ENCODE measurements at places on chromosomes 1 and 21.

DNA sequence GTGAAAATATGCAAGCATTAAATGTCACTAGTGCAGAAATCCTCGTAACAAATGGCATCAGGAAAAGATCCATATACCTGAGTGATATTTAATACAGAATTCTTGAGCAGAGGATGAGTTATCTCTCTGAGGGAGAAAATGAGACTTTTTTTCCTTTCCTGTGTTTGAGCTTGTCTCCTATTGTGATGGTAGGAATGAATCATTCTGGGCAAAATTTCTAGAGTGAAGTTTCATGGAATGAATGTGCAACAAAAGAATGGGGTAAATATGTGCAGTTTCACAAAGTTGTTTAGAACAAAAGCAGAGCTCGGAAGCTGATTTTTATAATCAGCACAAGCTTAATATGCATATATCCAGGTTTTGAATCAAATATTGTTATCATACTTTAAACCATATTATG, 4.6 kb downstream of the CTPS1 start:
- no peak for DNase-seq

- no peak for DNase-seq
Measured at GRCh38 chr1:165287329-165287728, 69.2 kb downstream of the LMX1A start.

DNA sequence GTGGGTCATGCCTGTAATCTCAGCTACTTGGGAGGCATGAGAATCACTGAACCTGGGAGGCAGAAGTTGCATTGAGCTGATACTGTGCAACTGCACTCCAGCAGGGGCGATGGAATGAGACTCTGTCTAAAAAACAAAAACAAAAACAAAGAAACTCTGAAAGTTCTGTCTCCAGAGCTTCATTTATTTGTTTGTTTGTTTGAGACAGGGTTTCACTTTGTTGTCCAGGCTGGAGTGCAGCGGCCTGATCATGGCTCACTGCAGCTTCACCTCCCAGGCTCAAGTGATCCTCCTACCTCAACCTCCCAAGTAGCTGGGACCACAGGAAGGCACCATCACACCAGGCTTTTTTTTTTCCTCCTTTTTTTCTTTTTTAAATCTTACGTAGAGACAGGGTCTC, 191.8 kb upstream of the TNR start:
- no peak for DNase-seq

- DNase-seq: no peak
Measured at GRCh38 chr1:30014031-30014430, 709.4 kb downstream of the MATN1 start.

GRCh38 chr1:50974618-50974935, 4.5 kb downstream of the CDKN2C start:
- DNase-seq: no peak

GRCh38 chr21:21605521-21605920, 607.3 kb downstream of the NCAM2 start:
- DNase-seq: no peak

GRCh38 chr1:24566236-24566867, 10.5 kb downstream of the NCMAP start:
- no peak for DNase-seq

DNA sequence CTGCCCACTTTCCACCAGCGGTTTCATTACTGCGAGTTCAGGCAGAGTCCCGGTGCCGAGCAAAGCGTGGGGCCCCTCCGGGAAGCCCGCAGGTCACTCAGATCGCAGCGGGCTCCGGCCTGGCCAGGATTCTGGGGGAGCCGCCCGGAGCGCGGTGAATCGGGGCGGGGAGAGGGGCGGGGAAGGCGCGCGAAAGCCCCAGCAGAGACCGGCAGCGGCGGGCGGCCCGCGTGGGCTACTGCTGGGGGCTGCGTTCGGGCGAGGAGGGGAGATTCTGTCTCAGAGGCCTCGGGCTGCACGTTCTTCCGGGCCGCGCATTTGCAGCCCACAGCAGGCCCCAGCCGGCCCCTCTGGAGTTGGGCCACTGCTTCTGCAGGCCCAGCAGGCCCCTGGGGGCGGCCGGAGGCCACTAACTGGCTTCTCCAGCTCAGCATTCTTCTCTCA, 64.7 kb downstream of the SCCPDH start:
- no peak for DNase-seq

- DNase-seq: no peak
Measured at GRCh38 chr1:119007339-119007669, 19.2 kb upstream of the TBX15 start.

GRCh38 chr1:165891111-165891860, 63.9 kb downstream of the UCK2 start:
- no peak for DNase-seq

- no peak for DNase-seq
Measured at GRCh38 chr1:240295811-240296210, 204.1 kb downstream of the FMN2 start.

DNA sequence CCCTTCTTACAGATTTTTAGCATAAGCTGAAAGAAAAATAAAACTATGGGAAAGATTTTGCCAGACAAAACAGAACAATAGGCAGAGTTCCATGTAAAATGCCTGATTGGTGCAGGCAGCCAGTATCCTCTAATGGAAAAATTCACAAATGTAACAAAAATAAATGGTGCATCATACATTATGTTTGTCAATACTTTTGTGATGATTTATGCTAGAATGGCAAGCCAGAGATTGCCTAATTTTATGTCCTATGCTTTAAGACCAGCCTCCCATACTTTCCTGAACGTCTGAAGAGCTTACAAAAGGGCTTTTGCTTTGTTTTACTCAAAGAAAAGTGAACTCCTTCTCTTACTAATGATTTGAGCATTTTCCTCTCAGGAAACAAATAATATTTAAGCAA, 81.5 kb upstream of the KCNJ15 start:
- no peak for DNase-seq

DNA sequence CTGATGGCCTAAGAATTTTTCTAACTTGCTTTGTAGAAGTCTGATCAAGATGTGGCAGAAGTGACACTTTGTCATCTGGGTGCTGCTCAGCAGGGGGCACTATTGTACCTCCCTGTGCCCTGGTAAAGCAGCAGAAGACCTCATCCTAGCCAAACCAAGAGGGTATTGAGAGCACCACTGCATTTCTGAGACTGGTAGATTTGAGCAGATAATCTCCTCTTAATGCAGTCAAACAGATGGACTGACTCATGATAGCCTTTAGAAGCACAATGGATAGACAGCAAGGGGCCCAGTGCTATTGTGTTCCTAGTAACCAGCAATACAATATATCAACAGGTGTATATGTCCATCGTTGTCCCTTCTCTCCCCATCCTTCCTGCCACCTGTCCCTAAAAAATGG, 5.7 kb downstream of the TPM3 start:
- DNase-seq: peak; percentile 67

DNA sequence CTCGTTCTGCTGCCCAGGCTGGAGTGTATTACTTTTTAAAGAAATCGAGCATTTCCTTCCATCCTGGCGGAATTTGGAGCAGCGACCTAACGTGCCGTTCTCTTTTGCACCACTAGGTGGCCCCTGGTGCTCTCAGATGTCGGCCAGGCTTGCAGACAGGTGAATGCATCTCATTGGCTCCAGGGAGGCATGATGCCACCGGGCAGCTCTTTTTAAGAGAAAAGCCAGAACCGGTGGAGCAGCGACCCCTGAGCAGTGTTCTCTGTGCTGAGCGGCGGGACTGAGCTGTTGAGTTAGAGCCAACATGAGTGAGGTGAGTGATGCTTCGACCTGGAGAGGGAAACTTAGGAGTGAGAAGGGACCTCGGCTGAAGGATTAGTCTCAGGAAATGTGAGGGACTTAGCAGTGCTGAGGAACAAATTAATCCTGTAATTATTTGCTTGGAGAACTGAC, at the start of gene PCP4:
PCP4 (plus strand) TSS at position 241 of the 453 bp plus-strand sequence; CDS start at position 305, 64 bp downstream.
- peak; percentile 39 for DNase-seq

GRCh38 chr1:32806290-32806689, 10.9 kb downstream of the YARS1 start:
- no peak for DNase-seq

- DNase-seq: no peak
Measured at GRCh38 chr1:106621853-106622252, 434.6 kb upstream of the PRMT6 start.

DNA sequence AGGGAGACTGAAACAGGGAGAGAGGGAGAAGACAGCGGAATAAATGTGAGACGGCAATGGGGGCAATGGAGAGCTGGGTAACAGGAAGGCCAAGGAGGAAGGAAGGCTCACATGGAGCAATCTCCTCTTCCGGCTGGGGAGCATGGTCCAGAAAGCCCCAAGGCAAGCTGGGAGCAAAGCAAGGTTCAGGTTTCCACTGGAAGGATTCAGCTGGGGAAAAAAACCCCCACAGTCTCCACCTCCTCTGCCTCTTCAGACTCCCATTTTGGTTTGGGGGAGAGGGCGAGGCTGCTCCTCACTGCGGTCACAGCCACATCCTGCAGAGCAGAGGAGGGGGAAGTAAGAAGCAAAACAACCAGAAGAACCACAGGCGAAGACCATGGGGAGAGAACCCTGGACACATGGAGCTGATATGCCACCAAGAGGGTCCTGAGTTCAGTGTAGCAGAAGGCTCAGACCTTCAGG, 650 bp downstream of the TNFAIP8L2 start:
- peak; percentile 63 for DNase-seq

DNA sequence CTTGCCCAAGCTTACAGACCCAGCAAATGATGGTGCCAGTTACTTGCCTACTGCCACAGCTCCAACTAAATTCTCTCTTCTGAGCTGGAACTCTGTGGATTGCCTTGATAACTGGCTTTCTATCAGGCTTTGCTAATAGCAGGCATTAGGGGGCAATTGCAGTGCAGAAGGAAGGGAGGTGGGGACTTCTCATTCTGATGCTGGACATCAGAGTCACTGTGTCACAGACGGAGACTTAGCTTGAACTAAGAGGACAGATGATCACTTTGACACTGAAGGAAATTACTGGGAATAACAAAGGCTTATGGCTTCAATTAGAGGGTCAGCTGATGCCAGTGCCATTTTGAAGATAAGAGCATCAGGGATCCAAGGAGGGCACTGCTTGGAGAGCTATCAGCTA, 114.5 kb downstream of the DDX20 start:
- no peak for DNase-seq

GRCh38 chr1:201556841-201557571, 18.1 kb downstream of the NAV1 start:
- no peak for DNase-seq

DNA sequence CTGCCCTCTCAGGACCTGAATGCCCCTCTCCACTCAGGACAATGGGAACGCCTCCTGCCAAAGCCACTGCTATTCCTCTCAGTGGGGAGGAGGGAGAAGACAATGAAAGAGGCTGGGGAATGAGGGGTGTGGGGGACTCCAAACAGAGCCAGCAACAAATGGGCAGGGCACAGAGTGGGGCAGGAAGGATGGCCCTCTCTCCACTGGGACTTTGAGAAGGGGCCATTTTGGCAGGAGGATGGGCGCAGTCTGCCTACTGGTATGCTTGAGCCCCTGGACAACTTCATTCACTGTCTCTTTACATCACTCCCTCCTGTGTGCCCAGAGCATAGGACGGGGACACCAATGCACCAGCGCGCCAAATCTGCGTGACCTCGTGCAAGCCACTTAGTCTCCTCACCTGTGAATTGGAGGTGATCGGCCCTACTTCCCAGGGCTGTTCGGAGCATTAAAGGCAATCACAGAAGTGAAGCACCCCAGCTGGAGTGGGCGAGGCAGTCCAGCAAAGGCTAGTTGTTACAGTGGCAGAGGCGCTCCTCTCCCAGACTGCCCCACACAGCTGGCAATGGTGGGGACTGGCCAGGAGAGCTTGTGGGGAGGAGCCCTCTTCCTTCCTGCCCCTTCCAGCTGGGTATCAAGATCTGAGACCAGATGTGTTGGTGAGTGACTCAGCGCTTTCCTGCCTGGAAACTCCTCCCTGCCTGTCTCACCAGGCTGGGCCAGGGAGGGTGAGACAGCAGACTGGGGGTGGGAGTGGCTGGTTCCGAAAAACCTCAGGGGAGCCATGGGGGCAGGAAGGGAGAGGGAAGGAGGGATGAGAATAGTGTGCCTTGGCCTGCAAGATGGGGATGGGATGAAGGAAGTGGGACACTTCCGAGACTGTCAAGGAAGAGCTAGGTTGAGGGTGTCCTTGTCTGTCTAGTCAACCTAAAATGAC, 22.4 kb upstream of the SYNC start:
- no peak for DNase-seq

DNA sequence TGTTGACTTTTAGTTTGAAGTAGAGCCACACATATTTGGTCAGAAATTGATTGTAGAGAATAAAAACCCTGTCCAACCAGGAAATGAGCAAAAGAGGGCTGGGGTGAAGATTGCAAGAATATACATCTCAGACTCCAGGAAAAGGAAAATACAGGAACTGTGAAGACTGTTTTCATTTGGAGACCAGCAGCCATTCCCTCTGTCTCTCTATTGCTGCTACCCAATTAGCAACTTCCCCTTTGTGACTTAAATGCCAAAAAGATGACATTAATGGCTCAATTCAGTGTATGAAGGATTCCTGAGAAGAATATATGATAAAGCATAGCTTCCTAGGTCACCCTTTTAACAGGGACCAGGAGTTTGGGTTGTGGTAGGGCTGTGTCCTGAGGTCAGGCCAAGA, 31.6 kb upstream of the CEP350 start:
- DNase-seq: no peak

DNA sequence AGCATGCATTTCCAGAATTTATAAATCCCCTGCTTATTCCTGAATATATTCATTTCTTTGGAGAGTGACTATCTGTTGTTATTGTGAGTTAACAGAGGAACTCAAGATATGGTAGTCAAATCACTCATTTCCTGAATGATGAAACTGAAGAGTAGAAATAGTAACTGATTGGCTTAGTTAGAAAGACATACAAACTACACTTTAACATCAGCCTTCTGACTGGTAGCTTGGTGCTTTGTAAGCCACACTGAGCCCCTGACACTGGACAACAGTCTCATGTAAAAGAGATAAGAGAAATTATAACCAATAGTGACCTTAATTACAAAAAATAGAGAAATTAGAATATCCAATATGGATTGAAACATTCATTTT, 4.8 kb downstream of the GBP7 start:
- no peak for DNase-seq

GRCh38 chr1:205064741-205065316, 19.4 kb downstream of the TMEM81 start:
- no peak for DNase-seq

DNA sequence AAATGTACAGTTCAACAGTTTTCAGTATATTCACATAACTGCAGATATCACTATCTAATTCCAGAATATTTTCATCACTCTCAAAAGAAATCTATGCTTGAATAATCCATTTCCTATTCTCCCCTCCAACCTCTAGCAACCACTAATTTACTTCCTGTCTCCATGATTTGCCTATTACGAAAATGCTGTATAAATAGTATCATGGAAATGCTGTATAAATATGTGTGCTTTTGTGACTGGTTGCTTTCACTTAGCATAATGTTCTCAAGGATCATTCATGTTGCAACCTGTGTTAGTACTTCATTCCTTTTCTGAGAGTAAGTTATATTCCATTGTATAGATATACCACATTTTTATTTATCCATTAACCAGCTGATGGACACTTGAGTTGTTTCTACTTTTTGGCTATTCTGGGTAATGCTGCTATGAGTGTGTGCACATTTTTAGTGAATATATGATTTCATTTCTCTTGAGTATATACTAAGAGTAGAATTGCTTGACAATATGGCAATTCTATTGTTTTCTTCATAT, 115.6 kb downstream of the TNFSF18 start:
- no peak for DNase-seq

Data from OCI-LY7 (cell line).